NAMALWA (cell line): ENCODE measurements at places on chromosomes 1 and 21.

DNA sequence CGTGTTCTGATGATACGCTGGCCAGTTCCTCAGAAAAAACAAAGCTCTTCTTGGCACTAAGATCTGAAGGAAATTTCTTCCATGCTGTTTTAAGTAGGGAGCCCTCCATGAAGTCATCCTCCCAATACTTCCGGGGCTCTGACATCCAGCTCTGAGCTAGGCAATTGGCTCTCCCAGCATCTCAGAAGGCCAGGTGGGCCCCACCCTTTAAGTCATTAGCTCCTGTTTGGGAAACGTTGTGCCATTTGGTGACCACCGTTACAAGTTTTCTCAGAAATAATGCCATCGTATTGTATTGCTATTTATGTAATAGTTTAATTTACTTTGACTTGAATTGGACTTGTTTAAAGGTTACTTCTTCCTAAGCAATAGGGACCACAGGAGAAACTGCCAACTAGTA is 130.3 kb upstream of the EDN2 start:
- no peak for DNase-seq

GRCh38 chr1:246591504-246591903 is 25.2 kb downstream of the CNST start:
- no peak for DNase-seq

DNA sequence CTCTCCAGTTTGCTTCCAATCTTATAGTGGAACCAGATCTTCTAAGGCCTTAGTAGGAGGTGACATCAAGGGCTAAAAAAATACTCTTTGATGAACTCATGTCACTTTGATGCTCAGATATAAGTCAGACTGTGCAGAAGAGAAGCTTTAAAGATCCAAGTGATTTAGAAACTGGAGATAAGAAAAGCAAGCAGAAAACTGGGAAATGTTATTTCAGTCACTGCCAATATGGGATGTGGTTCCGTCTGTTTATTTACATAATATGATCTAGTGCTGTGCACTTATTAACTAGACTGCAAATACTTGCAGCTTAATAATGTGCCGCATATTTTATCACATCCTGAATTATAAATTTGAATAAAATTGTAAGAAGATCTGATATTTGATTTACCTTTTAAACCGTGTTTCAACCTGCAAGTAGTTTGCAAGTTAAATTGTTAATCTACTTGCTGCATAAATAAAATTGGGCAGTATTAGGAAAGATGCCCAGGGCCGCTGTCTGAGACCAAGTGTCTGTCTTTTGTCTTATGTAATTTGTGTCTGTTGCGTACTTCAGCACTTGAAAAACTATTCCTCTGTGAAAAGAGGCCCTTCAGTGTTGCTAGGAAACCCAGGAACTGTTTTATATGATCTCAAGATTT is 29.6 kb downstream of the CXADR start:
- no peak for DNase-seq

- DNase-seq, result peak; percentile 38
These were observed 15.8 kb upstream of the CDCA8 start for GRCh38 chr1:37676281-37677142.

DNA sequence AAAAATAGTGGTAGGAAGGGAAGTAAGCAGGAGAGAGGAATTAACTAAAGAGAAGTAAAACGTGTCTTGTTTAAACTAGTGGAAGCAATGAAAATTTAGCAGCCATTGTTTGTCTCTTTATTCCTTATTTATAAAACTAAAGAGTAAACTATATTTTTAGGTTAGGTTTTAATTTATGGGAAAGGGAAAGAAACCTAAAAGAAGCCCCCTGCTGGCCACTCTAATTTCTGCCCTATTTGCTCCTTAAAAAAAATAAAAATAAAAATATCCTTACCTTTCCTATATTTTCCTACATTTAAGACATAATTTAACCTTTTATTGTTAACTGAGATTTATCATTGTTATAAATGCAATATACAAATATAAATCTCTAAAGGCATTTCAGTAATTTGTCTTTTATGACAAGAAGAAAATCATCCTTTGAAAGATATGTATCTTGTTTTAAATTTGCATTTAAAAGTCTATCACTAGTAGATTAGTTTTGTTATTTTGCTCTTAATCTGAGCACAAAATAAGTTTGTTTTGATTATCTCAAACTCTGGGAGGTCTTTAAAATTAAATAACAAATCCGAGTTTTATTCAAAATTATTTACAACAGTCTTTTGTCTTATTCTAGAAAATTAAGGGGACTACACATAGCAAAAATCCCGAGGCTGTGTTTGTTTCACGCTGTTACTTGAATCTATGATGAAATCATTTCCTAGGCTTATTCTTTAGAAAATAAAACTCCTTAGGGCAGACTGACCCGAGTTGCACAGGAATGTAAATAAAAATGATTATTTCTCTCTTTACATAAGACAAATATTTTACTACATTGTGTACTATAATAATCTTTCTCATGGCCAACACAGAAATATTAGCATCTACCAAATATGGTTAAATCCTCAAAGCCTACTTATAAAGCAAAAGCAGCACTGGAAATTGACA is 201.7 kb downstream of the NRIP1 start:
- DNase-seq, result peak; percentile 27

DNA sequence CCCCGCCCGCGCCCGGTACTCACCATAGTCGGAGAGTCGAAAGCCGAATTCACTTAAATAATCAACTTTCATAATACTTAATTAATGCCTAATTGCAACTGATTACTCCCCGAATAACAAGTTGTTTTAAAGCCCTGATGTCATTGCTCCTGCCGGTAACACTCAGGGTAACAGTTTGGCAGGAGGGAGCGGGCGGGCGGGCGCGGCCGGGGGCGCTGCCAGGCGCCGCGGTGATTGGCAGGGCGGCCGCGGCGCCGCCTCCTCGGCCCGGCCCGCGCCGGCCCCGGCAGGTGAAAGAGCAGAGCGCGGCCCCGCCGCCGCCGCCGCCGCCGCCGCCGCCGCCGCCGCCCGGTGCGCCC is 102.2 kb downstream of the CASZ1 start:
- peak; percentile 82 for DNase-seq

DNA sequence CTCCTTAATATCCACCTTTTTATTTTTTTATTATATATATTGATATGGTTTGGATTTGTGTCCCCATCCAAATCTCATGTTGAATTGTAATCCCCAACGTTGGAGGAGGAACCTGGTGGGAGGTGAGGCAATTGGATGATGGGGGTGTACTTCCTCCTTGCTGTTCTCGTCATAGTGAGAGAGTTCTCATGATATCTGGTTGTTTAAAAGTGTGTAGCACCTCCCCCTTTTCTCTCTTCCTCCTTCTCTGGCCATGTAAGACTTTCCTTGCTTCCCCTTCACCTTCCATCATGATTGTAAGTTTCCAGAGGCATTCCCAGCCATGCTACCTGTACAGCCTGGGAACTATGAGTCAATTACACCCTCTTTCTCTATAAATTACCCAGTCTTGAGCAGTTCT is 22.7 kb upstream of the CCSAP start:
- DNase-seq, result peak; percentile 24

DNA sequence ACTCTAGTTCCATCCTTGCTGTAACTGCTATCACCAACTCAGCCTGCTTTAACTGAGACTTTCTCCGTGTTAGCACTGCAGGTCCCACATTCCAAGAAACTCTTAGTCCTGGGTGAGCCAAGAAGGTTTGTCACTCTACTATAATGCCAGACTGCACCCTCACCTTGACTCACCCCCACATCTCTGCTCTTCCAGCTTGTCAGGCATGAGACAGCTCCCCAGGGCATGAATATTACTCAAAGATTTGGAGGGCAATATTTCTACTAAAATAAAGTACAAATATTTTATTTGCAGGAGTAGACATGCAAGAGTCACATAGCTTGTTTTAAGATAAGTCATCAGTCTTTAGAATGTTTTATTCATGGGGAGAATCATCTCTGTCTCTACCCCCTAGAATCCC is 110.2 kb downstream of the MATN1 start:
- DNase-seq, result no peak

GRCh38 chr21:42421018-42421793 is 17.5 kb downstream of the UBASH3A start:
- no peak for DNase-seq

DNA sequence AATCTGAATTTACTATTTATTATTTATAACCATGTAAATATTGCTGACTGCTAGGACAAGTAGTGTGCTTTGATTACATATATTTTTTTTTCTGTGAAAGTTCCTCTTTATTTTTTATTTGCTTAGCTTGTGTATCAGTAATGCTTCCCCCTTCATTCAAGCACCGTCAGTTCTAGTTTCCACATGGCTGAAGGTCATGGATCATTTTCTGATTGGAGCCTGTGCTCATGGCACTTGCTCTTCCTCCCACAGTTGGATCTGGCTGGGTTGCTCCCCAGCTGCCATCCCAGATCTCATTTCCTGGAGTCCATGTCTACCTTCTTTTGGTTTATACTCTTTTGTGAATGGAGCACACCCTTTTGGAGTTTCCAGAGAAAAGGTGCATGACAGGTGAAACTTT is 57.0 kb upstream of the IGSF5 start:
- DNase-seq, result no peak

- no peak for DNase-seq
These were observed 24.5 kb upstream of the EPHA2 start for GRCh38 chr1:16180291-16180824.

- peak; percentile 45 for DNase-seq
These were observed 292.8 kb upstream of the B3GALT2 start for GRCh38 chr1:193479187-193479586.

DNA sequence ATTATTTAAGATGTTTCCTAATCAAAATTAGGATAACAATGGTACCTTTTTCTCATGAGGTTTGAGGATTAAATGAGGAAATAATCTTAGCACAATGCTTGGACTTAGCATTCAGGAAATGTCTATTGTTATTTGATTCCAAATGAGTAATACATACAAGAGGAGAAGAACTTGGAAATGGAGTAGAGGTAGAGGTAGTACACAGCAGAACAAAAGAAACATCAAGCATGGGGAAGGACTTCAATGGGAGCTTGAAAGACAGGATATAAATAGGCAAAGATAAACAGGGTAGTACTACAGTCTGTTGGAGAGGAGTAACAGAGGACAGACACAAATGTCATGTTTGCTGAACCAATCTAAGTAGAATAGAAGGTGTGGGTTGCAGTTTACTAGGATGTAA is 59.5 kb upstream of the RGS2 start:
- DNase-seq, result no peak

GRCh38 chr1:80535466-80535865 is 1265.3 kb upstream of the ADGRL2 start:
- no peak for DNase-seq

DNA sequence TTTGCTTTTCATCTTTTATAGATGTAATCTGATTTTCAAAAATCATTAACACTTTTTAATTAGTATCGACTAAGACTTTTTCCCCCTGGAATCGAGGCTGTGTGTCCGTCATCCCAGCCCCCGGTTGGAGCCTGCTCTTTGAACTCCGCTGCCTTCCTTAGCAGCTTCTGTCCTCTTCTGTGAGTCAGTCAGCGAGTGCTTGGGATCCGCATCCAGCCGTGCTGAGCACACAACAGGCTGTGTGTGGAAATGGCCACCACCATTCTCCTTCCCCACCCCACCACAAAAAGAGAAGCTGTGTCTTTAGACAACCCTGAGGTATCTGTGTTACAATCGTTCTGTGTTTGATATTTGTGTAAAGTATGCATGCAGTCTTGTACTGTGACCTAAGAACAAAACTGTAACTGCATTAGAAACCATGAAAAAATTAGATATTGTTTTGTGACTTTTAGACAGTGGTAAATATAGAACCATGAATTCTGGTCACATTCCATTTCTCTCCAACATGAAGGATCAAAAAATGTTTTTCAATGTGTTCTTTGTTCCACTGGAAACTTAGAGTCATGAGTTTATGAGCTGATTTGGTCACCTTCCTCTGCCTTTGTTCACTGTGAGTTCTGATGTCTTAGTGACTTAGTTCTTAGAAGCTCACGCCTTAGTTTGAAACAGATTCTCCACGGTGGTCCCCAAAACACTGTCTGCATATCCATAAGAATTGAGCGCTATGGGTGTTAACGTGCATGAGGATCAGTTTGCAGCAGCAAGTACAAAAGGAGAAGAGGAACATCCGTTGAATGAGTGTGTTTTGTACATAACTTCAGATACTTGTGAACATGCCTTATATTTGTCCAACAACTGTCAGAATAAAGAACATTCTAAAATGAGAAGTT is 64.7 kb downstream of the VPS26C start:
- DNase-seq, result no peak

DNA sequence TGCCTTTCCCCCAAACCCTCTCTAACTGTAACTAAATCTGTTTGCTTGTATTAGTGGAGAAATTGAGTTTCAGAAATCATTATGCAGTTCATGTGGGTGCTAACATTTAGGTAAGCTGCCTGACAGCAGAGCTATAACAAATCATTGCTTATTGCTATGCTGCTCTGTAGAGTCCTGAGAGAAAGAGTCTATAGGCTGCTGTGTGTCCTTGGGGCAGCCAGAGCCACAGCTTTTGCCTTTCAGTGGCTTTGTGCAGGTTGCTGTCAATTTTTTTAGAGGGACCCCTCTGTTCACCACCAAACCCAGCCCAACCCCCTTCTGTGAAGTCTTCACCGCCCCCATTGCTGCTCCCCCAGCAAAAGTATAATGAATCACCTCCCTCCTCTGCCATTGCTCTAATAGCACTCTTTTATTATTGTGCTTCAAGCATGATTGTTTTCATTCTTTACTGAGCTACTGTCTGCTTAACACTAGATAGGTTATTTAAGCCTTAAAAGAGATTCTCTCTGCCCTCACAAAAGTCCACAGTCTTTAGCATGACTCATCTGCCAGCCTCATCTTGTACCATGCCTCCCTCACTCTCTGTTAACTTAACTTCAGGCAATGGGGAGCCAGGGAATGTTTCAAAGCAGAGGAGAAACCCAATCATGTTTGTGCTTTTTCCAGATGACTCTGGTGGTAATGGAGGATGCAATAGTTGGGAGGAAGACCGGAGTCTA is 38.6 kb downstream of the DIRAS3 start:
- DNase-seq, result no peak

GRCh38 chr1:28308750-28309149 is 20.1 kb upstream of the MED18 start:
- DNase-seq, result no peak

DNA sequence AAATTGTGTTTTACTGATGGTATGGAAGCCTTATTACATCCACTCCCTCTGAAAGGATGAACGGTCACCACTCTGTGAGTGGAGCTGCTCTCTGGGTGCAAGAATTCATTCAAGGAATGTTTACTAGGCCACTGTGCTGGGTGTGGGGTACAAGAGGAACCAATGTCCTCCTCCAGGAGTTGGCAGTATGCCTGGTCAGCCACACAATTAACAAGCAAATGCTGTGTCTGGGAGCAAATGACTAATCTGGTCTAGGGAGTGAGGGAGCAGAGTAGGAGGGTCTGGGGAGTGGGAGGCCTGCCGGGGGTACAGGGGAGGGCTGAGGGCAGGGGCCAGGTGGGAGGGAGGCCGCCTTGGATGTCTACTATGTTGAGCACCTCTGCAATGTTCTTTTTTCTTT is 27.2 kb upstream of the TDRD10 start:
- DNase-seq, result no peak

GRCh38 chr21:34279883-34280282 is 83.9 kb upstream of the KCNE2 start:
- DNase-seq, result no peak

- no peak for DNase-seq
These were observed 451 bp downstream of the ADAMTSL4 start for GRCh38 chr1:150549496-150550221.
